ENCODE measurements at places on chromosomes 16 and 17. TPM values are rescaled to one million over a fixed set of nuclear protein-coding genes. Genes with fewer than 3 reads are reported as not detected.

CCDC182 gene
- not detected for total RNA-seq

TP53TG3F gene
- total RNA-seq, result 0.16 TPM

KCNJ18 gene
- total RNA-seq, result not detected

SOCS3 gene
- 32.6 TPM for total RNA-seq

CTRB2 gene
- total RNA-seq, result 54,676 TPM

TBC1D3C gene
- not detected for total RNA-seq

G6PC1 gene
- 0.72 TPM for total RNA-seq

KRT34 gene
- not detected for total RNA-seq

CHST6 gene
- total RNA-seq, result 0.13 TPM

DNA sequence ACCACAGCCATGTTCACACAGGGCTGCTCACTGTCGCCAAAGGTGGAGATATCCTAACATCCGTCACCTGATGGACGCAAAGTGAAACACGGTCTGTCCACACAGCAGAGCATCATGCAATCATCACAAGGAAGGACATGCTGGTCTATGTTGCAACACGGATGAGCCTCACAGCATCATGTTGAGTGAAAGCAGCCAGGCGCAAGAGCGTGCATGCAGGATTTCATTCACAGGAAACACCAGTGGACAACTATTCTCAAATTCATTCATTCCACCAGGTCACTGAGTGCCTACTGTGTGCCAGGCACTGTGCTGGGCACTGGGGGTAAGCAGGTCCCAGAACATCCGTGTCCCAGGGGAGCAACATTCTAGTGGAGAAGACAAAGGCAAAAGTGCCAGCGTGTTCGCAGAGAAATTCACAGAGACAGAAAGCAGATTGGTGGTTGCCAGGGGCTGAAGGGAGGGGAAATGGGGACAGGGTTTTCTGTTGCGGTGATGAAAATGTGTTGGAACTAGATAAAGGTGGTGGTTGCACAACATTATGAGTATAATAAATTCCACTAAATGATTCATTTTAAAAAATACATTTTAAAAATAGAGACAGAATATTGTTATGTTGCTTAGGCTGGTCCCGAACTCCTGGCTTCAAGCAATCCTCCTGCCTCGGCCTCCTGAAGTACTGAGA, 22.7 kb upstream of the KCNJ12 start:
- no peaks in the 10 kb centered on the region for H3K36me3 ChIP-seq
- H3K27me3 ChIP-seq, result no peaks in the 10 kb centered on the region
- H3K4me3 ChIP-seq, result no peak overlapping the region
- no peaks in the 10 kb centered on the region for H3K4me1 ChIP-seq

- peak; percentile 72 for DNase-seq
- no peaks in the 10 kb centered on the region for H3K4me1 ChIP-seq
- H3K4me3 ChIP-seq, result no peak overlapping the region
- peak overlapping the region; percentile 52 for H3K27ac ChIP-seq
- H3K36me3 ChIP-seq, result no peaks in the 10 kb centered on the region
Measured at GRCh38 chr16:15672514-15673167, 22.6 kb downstream of the NDE1 start.

GRCh38 chr16:25151996-25152395, 40.5 kb downstream of the LCMT1 start:
- H3K27ac ChIP-seq, result no peak overlapping the region
- H3K36me3 ChIP-seq, result no peaks in the 10 kb centered on the region
- no peak overlapping the region for H3K4me3 ChIP-seq
- H3K4me1 ChIP-seq, result no peaks in the 10 kb centered on the region
- no peaks in the 10 kb centered on the region for H3K27me3 ChIP-seq

- H3K36me3 ChIP-seq, result no peaks in the 10 kb centered on the region
- DNase-seq, result no peak
- H3K4me1 ChIP-seq, result no peaks in the 10 kb centered on the region
- H3K4me3 ChIP-seq, result no peak overlapping the region
Measured at GRCh38 chr17:50280068-50280467, 5.8 kb downstream of the TMEM92 start.

GRCh38 chr16:74774223-74775139, at the start of gene FA2H:
Gene FA2H, minus strand, starts transcription at chr16:74774820. Its CDS starts 65 bp downstream, at chr16:74774755.
- no peaks in the 10 kb centered on the region for H3K36me3 ChIP-seq
- no peaks in the 10 kb centered on the region for H3K27me3 ChIP-seq
- no peaks in the 10 kb centered on the region for H3K4me1 ChIP-seq
- peak within 1 kb of the TSS; percentile 77 for H3K27ac ChIP-seq

GRCh38 chr17:6706499-6706898, 6.7 kb downstream of the SLC13A5 start:
- no peak overlapping the region for H3K27ac ChIP-seq
- no peaks in the 10 kb centered on the region for H3K4me1 ChIP-seq
- no peak overlapping the region for H3K4me3 ChIP-seq
- no peak for DNase-seq

- no peaks in the 10 kb centered on the region for H3K27me3 ChIP-seq
- no peaks in the 10 kb centered on the region for H3K36me3 ChIP-seq
- no peak overlapping the region for H3K27ac ChIP-seq
- peak overlapping the region; percentile 57 for H3K4me3 ChIP-seq
- H3K4me1 ChIP-seq, result peaks cover 6% of the 10 kb centered on the region
- DNase-seq, result no peak
Measured at GRCh38 chr17:16351831-16352230, 1.4 kb downstream of the CENPV start.

DNA sequence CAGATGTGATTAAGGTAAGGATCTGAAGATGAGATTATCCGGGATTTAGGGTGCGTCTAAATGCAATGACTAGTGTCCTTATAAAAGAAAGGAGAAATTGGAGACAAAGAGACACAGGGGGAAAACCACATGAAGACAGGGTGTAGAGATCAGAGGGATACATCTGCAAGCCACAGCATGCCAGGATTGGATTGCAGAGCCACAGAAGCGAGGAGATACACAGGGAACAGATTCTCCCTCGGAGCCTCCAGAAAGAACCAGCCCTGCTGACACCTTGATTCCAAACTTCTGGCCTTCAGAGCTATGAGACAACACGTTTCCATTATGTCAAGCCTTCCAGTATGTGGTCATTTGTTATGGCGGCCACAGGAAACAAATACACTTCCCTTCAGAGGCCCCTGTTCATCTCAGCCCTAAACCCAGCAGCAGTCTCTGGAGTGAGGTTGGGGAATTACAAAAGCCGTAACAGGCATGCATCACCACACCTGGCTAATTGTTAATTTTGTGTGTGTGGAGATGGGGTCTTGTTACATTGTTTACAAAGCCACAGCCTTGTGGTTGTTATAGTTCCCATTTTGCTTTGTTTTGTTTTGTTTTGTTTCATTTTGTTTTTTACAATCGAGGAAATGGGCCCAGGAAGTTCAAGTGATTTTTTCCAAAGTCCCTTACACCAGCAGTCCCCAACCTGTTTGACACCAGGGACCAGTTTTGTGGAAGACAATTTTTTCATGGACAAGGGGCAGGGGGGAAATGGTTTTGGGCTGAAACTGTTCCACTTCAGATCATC, 51.6 kb upstream of the LYRM9 start:
- H3K36me3 ChIP-seq, result no peaks in the 10 kb centered on the region
- no peaks in the 10 kb centered on the region for H3K4me1 ChIP-seq
- H3K27ac ChIP-seq, result no peak overlapping the region
- DNase-seq, result no peak
- H3K27me3 ChIP-seq, result no peaks in the 10 kb centered on the region

DNA sequence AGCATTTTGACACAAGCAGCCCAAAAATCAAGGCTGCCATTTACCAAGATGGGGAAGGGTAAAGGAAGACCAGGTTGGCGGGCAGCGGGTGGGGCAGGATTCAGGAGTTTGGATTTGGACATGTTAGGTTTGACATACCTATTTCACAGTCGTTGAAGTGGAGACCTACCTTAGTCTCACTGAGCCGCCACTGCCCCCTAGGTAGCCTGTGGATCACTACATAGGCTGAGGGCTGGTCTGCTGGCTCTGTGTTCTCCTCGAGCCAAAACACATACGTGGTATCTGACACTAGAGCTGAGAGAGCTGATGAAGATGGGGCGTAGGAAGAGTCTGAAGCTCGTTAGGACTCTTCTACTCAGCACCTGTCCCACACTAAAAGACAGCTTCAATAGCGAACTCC, 115.1 kb downstream of the HIC1 start:
- no peaks in the 10 kb centered on the region for H3K27me3 ChIP-seq
- no peak overlapping the region for H3K27ac ChIP-seq

DNA sequence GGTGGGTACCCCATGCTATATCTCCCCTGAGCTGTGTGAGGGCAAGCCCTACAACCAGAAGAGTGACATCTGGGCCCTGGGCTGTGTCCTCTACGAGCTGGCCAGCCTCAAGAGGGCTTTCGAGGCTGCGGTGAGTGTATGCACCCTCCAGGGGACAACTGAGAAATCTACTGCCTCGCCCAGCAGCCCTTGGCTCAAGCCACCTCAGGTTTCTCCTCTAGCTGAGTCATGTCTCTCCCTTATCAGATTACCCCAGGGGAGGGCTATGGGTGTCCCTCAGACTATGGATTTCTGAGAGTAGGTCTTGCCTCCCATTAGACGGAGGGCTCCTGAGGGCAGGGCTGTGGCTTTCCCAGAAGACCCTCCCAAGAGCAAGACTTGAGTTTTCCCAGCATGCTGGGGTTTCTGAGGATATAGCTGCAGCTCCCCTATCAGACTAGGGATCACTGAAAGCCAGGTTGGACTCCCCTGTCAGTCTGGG, 6.7 kb downstream of the NEK8 start:
- H3K27me3 ChIP-seq, result no peaks in the 10 kb centered on the region
- H3K27ac ChIP-seq, result no peak overlapping the region
- no peaks in the 10 kb centered on the region for H3K36me3 ChIP-seq
- no peak for DNase-seq

- no peaks in the 10 kb centered on the region for H3K27me3 ChIP-seq
- DNase-seq, result no peak
- H3K4me3 ChIP-seq, result no peak overlapping the region
- H3K4me1 ChIP-seq, result no peaks in the 10 kb centered on the region
- no peak overlapping the region for H3K27ac ChIP-seq
Measured at GRCh38 chr16:50393858-50394802, 25.3 kb upstream of the BRD7 start.

DNA sequence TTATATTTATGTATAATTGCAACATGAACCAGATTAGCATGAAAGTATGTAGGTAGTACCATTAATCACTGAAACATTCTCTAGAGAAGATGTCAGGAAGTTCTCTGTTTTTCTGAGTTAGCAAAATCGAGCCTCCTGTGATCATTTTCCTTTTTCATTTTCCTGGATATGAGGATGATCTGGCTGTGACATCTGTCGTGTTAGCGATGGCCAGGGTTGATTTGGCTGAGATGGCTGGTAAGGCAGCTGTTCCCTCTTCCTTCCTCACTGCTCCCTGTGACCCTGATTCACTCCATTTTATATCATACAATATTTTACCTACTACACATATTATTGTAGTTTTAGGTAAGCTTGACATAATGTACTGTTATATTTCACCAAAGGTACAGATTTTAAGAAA, 10.3 kb downstream of the CNTNAP4 start:
- no peak overlapping the region for H3K4me3 ChIP-seq
- H3K4me1 ChIP-seq, result no peaks in the 10 kb centered on the region
- no peak for DNase-seq
- H3K27me3 ChIP-seq, result no peaks in the 10 kb centered on the region
- H3K27ac ChIP-seq, result no peak overlapping the region

- no peak for DNase-seq
- no peaks in the 10 kb centered on the region for H3K36me3 ChIP-seq
- H3K4me1 ChIP-seq, result no peaks in the 10 kb centered on the region
Measured at GRCh38 chr16:51072591-51072990, 78.5 kb downstream of the SALL1 start.

- no peaks in the 10 kb centered on the region for H3K4me1 ChIP-seq
- H3K27ac ChIP-seq, result no peak overlapping the region
- no peak overlapping the region for H3K4me3 ChIP-seq
- DNase-seq, result no peak
- no peaks in the 10 kb centered on the region for H3K36me3 ChIP-seq
Measured at GRCh38 chr16:48503779-48504178, 106.2 kb downstream of the N4BP1 start.

GRCh38 chr17:81522491-81523401, 5.4 kb upstream of the FSCN2 start:
- no peak overlapping the region for H3K27ac ChIP-seq
- H3K4me3 ChIP-seq, result no peak overlapping the region
- peaks cover 20% of the 10 kb centered on the region for H3K4me1 ChIP-seq
- DNase-seq, result peak; percentile 39
- H3K27me3 ChIP-seq, result no peaks in the 10 kb centered on the region

- no peaks in the 10 kb centered on the region for H3K27me3 ChIP-seq
- no peak for DNase-seq
- no peaks in the 10 kb centered on the region for H3K36me3 ChIP-seq
- H3K27ac ChIP-seq, result no peak overlapping the region
Measured at GRCh38 chr16:82522026-82522425, 104.7 kb upstream of the CDH13 start.

GRCh38 chr16:65185241-65185778, 63.4 kb upstream of the CDH11 start:
- no peaks in the 10 kb centered on the region for H3K27me3 ChIP-seq
- H3K36me3 ChIP-seq, result no peaks in the 10 kb centered on the region
- H3K4me3 ChIP-seq, result no peak overlapping the region
- no peaks in the 10 kb centered on the region for H3K4me1 ChIP-seq
- H3K27ac ChIP-seq, result no peak overlapping the region

DNA sequence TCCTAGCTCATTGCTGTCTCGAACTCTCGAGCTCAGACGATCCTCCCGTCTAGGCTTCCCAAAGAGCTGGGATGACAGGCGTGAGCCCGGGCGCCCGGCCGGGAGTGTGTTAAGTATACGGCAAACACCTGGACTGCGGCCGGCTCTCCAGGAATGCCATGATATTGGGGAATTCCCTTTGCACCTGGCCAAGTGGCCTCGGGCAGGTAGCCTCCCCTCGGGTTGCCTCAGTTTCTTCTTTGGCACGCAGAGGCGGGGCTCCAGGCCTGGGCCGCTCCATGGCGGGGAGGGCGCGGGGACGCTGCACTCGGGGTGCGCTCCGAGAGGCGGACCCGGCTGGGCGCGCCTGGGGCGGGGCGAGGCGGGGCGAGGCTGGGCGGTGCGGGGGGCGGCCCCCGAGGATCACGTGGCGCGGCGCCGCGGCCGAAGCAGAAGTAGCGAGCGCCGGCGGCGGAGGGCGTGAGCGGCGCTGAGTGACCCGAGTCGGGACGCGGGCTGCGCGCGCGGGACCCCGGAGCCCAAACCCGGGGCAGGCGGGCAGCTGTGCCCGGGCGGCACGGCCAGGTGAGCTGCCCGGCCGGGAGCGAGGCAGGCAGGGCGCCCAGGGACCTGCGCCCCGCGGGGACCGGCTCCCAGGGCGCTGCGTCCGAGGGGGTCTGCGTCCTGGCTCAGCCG, at the start of gene PLCG2:
Gene PLCG2 (plus strand): TSS at position 431 of the 675 bp plus-strand sequence. CDS start 6,699 bp downstream, outside the sequence.
- H3K4me1 ChIP-seq, result no peaks in the 10 kb centered on the region
- H3K27me3 ChIP-seq, result no peaks in the 10 kb centered on the region
- DNase-seq, result peak; percentile 88

DNA sequence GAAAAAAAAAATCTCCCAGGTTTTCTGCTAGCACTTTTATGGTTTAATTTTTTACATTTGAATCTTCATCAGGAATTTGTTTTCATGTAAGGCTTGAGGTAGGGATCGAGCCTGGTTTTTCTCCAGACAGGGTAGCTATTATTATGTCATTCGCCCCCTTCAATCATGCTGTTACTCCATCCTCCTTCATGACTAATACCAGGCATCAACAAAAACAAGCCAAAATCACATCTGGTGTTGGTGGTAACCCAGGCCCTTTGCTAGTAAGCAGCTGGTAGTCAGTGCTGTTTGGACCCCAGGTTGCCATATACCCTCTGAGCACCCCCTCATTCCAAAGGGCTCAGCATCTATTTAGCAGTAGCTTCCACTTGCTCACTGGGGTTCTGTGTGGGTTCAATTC, 29.5 kb downstream of the DRC3 start:
- H3K4me1 ChIP-seq, result no peaks in the 10 kb centered on the region
- no peaks in the 10 kb centered on the region for H3K27me3 ChIP-seq
- no peak overlapping the region for H3K4me3 ChIP-seq
- H3K36me3 ChIP-seq, result no peaks in the 10 kb centered on the region
- H3K27ac ChIP-seq, result no peak overlapping the region

Measured in pancreas (tissue), 10 donors.